ENCODE measurements at places on chromosomes 3 and 15.

- no peak for DNase-seq
Measured at GRCh38 chr3:187352581-187353575, 15.3 kb upstream of the RTP4 start.

GRCh38 chr3:61053781-61054496, 197.3 kb downstream of the FHIT start:
- no peak for DNase-seq

DNA sequence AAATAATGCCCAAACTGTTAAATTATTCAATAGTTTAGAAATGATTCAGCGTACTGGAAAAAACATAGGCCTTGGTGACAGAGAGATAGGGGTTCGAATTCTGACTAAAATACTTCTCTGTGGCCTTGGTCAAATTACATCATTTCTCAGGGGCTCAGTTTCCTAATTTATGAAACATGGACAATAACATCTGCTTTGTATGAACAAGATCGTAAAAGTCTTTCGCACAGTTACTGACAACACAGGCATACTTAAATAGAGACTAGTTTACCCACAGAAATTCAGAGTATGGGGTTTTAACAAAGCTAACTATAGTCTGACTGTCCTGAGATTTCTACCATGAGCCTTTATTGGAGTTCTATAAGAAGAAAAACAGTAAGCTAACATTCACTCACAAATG, 440.4 kb downstream of the FHIT start:
- no peak for DNase-seq

DNA sequence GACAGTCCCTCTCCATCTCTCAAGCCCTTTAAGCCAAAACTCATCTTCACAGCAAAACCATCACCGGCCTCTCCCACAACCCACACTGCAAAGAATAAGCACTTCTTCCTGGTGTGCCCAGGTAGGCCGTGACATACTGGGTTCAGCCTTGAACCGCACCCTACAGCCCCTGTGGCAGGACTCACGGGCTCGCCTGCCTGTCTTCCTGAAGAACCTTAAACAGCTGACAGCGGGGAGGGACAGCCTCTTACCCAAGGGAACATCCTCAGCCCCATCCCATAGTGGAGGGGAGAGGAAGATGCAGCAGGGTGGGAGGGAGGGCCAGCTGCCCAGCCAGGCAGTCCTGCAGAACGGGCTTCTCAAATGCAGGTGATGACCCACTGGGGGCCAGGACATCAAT, 40.2 kb downstream of the TBC1D2B start:
- DNase-seq = no peak

DNA sequence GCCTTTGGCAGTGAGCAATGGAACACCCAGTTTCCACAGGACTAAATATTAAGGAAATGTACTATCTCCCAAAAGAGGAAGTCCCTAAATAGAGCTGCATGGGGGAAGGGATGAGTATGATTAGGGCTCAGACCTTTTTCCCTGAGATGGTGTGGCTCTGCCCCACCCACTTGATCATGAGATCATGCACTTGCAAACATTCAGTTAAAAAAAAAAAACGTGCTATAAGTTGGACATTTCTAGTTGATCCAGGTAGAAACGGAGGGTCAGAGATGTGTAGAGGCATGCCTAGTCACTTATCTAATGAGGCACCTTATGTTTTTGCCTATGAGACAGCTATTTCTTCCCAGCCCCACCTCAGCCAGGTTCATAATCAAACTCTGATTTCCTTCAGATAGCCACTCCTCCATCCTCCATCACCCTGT, 24.5 kb upstream of the SSR3 start:
- no peak for DNase-seq

All from stimulated activated CD8-positive, alpha-beta memory T cell treated with anti-CD3 and anti-CD28 coated beads, Interleukin-4, amount 100 ng/mL, for 24 hours (primary cell).